ENCODE measurements at places on chromosomes 2 and 18.

GRCh38 chr2:144705328-144706245 is 185.7 kb upstream of the ZEB2 start:
- DNase-seq, result no peak

DNA sequence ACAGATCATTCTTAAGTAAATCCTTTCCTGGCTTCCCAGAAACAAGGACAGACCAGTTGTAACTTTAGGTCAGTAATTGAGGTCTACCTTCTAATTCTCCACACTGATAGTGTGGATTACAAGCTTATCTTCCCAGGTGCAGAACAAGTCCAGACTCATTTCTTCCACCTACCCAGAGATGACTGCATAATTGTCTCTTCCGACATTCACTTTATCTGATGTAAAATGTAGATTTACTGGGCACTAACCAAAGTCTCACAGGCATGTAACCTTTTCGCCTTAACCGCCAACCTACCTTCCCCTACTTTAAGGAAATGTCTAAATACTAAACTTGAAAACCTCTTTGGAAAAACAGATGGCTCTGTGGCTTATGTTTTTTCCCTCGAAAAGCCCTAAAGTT is 96.2 kb downstream of the NCK2 start:
- no peak for DNase-seq

DNA sequence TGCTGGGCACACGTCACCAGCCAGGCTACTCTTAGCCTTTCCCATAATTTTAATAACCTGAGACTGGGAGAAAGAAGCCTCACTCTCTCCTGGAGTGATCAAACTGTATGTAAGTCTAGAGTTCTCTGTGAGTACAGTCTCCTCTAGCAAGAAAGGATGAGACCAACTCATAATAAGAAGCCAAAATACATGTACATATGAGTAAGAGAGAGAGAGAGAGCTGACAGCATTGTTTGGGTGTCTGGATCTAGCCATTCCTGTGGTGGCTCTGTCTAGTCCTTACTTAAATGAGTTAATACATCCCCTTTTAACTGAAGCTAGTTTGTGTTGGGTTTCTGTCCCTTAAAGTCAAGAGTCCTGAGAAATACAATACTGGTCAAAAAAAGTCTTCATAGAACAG is 26.0 kb upstream of the ANXA4 start:
- DNase-seq, result no peak

DNA sequence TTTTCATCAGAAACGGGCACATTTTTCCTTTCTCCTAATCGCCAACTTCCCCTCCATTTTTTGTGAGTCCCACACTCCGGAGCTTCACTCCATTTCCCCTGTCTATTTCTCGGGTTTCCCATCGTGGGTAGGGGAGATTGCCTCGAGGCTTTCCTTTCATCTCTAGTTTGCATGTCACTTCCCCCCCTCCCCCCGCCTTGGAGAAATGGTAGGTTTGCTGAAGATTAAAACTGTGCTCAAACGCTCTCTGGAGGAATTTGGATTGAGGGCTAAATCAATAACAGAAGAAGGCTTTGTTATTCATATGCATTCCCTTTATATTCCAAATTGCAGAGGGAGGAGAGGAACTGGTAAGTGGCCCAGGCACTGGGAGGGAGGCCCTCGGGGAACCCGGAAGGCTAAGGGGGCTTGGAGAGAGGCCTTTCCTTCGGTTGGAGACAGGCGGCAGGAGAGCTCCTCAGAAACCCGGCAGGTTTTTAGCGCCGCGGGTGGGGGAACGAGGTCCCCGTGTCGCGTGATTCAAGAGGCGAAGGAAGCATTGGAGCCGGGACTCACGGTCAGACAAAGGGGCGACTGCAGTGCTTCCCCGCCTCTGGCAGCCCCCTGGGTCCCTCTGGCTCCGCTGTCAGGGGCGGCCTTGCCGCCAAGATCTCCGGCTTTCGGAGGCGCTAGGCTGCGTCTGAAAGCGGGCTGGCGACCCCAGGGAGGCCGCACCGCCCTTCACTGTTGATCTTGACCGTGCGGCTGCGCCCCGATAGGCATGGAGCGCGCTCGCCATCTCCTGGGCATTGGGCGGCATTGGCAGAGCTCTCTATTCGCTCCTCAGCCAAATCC is 2.4 kb upstream of the HOXD12 start:
- DNase-seq, result peak; percentile 27

- DNase-seq, result no peak
Measured at GRCh38 chr2:192546565-192546964, 351.8 kb upstream of the TMEFF2 start.

DNA sequence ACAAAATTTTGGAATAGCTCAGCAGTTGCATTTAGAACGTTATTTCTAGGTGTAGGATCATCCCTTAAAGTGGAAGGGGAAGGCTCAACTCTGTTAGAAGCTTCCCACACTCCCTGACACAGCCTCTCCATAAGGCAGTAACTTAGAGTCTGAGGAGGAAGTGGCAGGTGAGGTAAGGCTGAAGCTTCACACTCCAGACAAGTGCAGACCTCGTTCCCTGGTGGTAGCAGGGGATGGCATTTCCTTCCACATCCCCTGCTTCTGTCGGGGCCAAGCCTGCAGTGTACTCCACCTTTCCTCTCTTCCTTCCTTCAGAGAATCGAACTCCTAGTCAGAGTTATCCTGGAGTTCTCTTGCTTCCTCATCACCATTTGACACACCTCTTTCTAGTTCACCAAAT is 224.7 kb downstream of the CYRIA start:
- no peak for DNase-seq

- no peak for DNase-seq
Measured at GRCh38 chr2:57460396-57461276, 586.0 kb upstream of the VRK2 start.

- no peak for DNase-seq
Measured at GRCh38 chr2:166333801-166334200, 41.9 kb downstream of the SCN9A start.

- DNase-seq, result no peak
Measured at GRCh38 chr2:73700661-73701447, 36.3 kb downstream of the TPRKB start.

GRCh38 chr2:227036527-227036926 is 127.5 kb downstream of the COL4A4 start:
- no peak for DNase-seq

- no peak for DNase-seq
Measured at GRCh38 chr2:209431701-209432100, 7.9 kb downstream of the MAP2 start.

DNA sequence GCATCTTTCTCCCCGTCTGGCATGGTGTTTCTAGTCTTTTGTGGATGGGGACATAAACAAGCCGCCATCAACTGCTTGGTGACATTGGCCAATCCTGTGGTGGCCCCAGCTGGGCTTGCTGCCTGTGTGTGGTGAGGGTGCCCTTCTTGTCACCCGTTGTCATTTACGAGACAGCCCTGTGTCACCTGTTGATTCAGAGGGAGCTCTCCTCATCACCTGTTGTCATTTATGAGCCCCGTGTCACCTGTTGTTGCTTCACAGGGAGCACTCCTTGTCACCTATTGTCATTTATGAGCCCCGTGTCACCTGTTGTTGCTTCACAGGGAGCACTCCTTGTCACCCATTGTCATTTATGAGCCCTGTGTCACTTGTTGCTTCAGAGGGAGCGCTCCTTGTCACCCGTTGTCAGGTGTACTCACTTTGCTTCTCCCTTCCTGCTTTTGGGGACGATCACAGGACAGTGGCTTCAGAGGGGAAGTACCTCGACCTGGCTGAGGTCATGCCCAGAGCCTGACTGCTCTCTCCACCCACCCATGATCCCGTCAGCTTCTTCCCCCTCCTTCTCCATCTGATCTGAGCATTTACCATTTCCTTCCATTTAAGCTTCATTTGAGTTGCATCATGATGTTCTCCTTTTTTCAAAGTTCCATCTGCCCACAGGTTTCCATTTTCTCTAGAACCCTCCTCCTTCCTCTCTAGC is 29.1 kb downstream of the HPCAL1 start:
- peak; percentile 25 for DNase-seq

GRCh38 chr2:122168799-122169198 is 413.3 kb downstream of the TSN start:
- no peak for DNase-seq

DNA sequence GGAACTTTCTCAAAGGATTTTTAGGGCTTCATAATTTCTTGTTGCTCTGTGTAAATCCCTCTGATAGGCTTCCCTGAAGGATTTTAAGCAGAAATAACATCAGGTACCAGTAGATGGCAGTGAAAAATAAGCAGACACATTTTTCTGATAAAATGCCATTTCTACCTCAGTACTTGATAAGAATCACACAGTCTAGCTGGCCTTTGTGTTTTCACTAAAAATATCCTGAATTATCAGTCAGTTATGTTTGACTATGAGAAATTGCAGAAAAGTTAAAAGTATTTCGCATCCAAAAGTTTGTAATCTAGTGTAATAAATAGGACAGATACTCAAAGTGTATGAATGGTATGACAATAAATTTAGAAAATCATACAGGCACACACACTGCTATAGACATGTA is 68.7 kb downstream of the DNAJC10 start:
- no peak for DNase-seq

- no peak for DNase-seq
Measured at GRCh38 chr18:49580279-49580678, 18.4 kb downstream of the LIPG start.

DNA sequence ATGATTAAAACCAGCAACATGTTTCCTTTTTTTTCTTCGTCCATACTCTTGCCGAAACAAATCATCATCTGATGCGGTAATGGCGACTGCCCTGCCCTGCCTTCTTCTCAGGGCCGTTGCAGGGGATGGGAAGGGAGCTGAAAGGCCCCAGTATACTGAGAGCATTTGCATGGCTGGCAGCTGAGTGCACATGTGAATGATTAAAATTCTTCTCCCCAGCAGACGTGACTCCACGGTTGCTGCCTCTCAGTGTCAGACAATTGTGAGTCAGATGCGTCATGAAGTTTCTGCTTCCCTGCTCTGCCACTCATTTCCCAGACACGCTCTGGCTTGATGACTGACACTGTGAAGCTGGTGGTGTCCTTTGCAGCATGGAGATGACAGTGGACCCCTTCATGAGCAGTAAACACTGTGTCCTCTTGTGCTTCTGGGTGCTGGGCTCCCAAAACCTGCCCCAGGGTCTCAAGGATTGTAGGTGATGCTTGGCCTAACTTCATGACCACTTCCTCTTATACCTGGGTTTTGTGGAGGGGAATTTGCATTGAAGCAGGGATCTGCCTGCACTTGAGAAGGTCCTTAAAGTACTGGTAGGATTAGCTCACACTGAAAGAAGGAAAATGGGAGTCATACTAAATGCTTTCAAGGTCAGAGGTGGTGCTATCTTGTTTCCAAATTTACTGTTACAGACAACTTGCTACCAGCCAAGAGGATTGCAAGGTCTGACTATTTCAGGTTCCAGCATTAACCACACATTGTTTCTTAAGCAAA is 222.5 kb upstream of the COPS8 start:
- DNase-seq, result no peak

DNA sequence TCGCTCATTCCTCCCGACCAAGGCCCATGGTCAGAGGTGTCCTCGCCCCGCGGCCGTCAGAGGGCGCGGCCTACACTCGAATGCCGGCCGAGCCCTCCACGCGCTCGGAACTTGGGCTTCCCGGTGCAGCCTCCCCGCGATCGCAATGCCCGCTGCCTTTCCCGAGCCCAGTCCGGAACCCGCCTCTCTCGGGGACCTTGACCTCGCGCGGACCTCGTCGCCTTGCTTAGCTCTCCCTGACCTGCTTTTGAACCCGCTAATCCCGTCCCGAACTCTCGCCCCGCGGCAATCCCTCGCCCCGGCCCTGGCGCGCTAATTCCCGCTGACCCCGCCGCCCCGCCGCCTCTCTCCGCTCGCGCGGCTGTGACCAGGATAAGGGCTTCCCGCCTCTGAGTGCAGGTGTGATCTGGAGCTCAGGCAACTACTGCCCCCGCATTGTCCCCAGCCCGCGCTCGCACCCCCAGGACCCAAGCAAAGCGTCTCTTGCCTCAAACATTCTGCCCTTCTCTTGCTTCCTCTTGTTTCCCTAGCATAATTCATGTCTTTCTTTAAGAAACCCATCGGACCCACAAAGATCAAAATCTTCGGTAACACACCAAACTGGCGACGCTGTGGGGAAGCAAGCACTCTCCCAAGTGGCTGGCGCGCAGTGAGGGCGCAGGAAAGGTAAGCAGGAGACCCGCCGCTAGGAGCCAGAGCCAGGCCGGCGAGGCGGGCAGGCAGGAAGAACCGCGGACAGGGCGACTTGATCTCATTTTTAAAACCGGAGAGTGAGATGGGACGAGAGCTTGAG is 46.6 kb upstream of the ATP6V1B1 start:
- no peak for DNase-seq

DNA sequence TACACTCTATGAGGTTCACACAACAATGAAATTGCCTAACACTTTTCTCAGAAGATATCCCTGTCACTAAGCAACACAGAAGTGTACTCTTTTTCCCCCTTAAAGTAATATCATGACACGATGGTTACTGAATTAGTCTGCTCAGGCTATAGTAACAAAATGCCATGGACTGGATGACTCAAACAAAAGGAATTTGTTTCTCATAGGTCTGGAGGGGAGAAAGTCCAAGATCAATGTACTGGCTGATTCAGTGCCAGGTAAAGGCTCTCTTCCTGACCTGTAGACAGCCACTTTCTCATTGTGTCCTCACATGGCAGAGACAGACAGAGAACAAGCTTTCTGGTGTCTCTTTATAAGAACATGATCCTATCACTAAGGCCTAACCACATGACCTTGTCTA is 211.9 kb downstream of the RBM43 start:
- DNase-seq, result no peak

DNA sequence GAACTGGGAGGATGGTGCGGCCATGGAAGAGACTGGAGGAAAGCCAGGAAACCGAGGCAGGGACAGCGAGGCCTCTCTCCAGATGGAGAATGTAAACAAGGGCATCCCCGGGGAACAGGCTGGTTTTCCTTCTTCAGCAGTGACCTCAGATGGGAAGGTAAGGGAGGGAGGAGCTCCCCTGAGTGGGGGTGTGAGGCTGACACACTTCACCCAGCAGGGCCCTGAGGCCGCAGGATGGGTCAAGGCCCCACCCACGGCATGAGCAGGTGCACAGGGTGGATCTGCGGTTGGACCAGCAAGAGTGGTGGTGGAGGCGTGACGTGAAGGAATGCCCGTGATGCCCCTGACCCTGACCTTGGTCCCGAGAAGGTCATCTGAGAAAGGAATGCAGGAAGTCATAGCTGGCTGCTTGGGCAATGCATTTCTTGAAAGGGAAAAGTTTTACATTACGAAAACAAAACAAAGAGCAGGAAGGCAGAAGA is 48.1 kb downstream of the ADCY3 start:
- DNase-seq, result no peak

Data from stimulated activated CD4-positive, alpha-beta T cell treated with anti-CD3 and anti-CD28 coated beads, Interleukin-1b, Interleukin-23, amount 100 ng/mL, for 4 hours (primary cell).